ENCODE measurements at places on chromosomes 2 and 18.

GRCh38 chr2:27085673-27086089 is 891 bp upstream of the KHK start:
- peak; percentile 25 for DNase-seq

GRCh38 chr2:233218836-233219235 is 32.6 kb upstream of the ATG16L1 start:
- DNase-seq, result no peak

DNA sequence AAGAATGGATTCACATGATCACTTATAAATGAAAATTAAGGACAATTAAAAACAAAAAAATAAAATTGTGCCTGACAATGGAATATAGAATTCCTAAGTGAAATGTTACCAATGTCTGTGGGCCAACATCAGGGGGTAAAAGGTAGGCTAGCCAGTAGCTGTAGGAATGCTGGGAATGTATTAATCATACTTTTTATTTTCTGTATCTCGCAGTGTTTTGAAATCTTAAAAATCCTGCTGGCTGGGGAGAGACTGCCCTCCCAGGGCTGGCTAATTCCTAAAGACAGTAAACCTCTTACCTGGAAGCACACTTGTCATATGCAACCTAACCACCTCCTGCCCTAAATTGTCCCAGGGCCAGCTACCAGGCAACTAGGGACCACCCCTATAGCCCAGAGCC is 69.8 kb downstream of the REV1 start:
- DNase-seq, result no peak

- no peak for DNase-seq
Observed at GRCh38 chr2:69191634-69192033, 178.7 kb downstream of the ANTXR1 start.

DNA sequence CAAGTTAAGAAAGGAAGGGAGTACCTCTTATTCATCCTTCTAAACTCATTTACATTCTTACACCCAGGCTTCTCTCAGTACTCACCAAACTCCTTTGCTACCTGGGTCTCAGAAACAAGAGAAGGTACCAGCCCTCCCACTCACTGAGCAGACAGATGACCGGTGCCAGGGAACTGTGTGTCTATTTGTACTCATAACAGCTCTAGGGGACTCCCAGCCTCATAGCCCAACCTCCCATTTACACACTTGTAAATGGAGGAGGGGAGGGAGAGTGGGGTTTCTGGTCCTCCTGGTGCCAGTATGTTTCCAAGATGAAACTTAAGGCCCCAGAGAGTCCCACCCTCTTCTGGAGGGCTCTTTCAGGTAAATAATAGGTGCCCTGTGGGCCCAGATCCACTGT is 42.8 kb upstream of the SIGLEC15 start:
- DNase-seq, result no peak

DNA sequence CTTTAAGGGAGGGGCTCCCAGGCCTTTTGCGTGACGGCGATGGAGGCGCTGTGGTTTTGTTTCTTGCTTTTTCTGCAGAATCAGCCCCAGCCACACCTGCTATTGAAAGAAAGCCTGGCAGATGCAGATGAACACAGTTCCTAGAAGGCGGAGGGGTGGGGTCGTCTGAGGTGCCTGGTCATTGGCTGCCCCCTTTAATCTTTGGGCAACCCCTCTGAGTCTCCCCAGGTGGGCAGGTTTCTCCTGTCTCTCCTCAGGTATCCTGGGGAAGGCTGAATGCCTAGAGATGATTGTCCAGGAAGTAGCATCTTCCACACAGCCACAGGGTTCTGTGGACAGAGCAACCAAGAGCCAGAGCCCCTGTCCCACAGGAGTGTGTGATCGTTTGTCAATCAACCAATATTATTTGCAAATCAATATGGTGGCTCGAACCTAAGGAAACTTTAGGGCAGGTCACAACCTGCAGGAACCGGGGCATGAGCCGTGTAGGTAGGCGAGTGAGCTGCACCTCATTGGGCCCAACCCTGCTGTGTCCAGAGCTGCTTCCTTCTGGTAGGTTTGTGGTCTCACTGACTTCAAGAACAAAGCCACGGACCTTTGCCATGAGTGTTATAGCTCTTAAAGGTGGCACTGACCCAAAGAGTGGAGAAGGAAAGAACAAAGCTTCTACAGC is 104.3 kb downstream of the NDUFA10 start:
- peak; percentile 0 for DNase-seq

- no peak for DNase-seq
Observed at GRCh38 chr18:7987284-7987976, 420.3 kb downstream of the PTPRM start.

- no peak for DNase-seq
Observed at GRCh38 chr2:168354499-168354898, 101.6 kb upstream of the CERS6 start.

DNA sequence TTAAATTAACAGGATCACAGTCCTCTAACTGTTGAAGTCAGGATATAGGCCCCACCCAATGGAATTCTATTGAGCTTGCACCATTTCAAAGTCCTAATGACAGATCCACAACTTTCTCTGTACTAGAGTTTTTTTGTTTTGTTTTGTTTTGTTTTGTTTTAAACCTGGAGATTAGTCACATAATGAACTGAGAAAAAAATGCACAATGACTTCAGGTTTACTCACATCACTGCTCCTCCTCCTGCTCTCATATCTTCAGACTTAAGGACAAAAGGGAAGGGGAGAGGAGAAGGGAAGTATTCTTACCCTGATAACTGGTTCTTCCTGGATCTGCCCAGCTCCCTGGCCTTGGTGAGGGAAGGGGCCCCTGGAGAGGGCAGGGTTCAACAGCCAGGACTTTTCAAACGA is 208.2 kb upstream of the EPHA4 start:
- no peak for DNase-seq

GRCh38 chr2:42764901-42765300 is 966 bp upstream of the OXER1 start:
- no peak for DNase-seq

- DNase-seq, result no peak
Observed at GRCh38 chr18:55927831-55928230, 339.8 kb upstream of the TCF4 start.
